Progenitor cell of endocrine pancreas (in vitro differentiated cells): ENCODE measurements at places on chromosomes 3 and 15. TPM values are rescaled to one million over a fixed set of nuclear protein-coding genes. Genes with fewer than 3 reads are reported as not detected.

The SPATA12 gene
- 0.14 and 0.16 TPM in 2 replicates for total RNA-seq

- no peak for DNase-seq
Measured at GRCh38 chr3:108345492-108346205, 49.3 kb downstream of the HHLA2 start.

DNA sequence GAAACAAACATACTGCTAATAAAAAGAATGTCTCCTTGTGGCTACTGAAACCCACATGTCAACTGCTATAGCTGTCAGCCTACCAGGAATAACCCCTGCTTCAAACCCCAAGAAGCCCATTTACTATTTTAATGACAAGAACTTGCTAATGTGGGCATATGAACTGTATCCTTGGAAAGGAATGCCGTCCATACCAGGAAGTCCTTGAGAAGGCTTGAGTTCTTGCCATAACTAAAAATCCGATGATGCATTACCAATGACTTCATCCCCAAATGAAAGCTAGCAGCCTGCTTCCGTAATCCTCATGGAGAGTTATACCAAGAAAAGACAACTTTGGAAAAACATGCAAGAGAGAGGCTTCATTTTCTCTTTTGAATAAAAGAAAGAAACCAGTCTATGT, 34.8 kb downstream of the MINDY4B start:
- DNase-seq, result no peak

DNA sequence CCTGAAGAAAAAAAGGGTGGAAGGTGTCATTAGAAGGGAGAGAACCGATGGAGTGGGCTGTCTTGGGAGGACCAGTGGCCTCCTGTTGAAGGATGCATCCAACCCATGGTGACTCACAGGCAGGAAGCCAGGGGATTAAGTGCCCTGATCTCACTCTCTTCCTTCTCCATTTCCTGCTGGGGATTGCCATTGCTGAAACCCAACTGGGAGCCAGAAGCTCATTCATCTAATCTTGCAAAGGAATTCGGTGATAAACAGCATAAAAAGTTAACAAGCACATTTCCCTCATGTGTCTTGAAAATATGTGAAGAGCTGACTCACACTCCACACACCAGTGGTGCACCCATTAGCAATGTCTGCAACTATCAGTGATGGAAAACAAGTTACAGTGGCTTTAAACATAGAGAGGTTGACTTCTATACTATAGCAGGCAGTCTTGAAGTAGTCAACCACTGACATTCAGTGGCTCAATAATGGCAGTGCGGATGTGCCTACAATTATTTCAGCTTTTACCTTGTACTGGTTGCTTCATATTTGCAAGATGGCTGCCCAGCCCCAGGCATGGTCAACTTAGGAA, 12.8 kb upstream of the CSRNP1 start:
- no peak for DNase-seq

GRCh38 chr3:131370935-131371687, 10.5 kb upstream of the NUDT16 start:
- no peak for DNase-seq

DNA sequence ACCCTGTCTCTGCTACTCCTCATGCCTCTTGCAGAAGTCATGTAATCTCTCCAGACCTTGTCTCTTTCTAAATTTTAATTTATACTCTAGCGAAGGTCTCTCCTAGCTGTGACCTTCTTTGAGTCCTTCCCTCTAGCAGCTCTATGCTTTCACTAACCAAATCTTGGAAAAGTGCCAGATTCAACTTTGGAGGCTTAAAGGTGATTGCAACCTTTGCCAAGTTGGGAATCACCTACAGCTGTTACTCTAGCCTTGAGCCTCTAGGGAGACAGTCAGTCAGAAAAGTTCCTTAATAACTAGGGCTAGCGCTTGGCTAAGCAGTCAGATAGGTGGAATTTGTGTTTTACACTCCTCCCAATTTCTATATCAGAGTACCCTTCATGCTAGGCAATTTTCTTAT, 46.1 kb upstream of the ABI3BP start:
- DNase-seq, result no peak
